ENCODE measurements at places on chromosomes 13 and 19.
A peak's percentile ranks its signal among the peaks of the same experiment; 100 is the strongest.

DNA sequence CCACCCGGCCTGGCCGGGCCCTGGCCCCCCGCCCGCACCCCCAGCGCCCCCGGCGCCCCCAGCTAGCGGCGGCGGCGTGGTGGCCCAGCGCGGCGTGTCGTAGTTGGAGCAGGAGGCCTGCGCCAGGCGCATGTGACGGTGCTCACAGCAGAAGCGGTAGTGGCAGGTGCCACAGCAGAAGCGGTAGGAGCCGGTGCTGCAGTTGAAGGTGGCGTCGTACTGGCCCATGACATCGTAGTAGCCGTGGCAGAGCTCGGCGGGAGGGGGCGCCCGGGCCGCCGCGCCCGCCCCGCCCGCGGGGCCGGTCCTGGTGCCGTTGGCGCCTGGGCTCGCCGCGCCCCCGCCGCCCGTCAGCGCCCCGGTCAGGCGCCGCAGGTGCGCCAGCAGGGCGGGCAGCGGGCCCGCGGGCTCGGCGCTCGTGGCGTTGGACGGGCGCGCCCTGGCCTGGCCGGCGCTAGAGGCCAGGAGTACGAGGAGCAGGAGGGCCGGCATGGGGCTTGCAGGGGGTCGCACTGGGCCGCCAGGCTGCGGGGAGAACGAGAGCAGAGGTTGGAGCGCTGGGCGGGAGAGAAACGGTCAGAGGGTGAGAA, 633 bp downstream of the SHISA7 start:
- DNase-seq = peak; percentile 60

GRCh38 chr19:42290523-42291434, 11.2 kb upstream of the PRR19 start:
- DNase-seq = peak; percentile 59

DNA sequence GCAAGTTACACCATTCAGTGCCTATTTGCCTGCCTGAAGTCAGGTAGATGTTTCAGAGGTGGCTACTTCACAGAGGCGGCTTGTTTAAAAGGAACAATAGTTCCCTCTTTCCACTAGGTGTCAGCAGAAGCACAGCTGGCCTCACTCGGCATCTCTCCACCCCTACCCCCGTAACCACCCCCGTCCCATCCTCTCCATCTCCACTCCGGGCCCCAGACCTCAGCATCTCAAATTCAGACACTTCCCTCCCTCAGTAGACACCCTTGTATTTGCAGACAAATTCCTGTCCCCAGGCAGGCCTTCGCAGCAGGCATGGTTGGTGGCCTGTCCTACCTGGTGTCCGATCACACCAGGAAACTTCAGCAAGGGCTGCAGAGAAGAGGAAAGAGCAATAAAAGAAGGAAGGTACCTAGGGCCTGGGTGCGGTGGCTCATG, 9.1 kb upstream of the DPP9 start:
- peak; percentile 74 for DNase-seq

- no peak for DNase-seq
Observed at GRCh38 chr13:95642028-95642621, 2.4 kb downstream of the DZIP1 start.

GRCh38 chr19:33062902-33063301, 1.8 kb downstream of the RHPN2 start:
- DNase-seq = no peak

DNA sequence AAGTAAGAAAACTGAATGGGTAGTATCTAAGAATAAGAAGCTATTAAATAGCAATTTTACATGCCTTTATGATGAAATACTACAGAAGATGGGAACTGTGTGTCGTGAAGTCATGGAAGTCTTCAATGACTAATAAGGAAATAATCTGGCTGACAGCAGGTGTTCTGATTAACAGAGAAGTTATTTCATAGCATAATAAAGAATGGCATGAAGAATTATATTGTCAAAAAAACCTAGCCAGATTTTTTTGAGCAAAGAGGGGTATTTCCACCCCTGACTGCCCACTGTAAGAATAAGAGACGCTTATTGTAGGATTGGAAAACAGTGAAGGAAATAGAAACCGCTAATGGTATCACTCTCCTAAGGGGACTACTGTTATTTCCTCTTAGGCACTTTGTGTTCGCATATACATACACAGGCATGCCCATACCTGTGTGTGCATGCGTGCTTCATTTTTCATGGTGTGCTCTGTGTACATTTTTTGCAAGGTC, 318.8 kb downstream of the SHISA2 start:
- DNase-seq = no peak

DNA sequence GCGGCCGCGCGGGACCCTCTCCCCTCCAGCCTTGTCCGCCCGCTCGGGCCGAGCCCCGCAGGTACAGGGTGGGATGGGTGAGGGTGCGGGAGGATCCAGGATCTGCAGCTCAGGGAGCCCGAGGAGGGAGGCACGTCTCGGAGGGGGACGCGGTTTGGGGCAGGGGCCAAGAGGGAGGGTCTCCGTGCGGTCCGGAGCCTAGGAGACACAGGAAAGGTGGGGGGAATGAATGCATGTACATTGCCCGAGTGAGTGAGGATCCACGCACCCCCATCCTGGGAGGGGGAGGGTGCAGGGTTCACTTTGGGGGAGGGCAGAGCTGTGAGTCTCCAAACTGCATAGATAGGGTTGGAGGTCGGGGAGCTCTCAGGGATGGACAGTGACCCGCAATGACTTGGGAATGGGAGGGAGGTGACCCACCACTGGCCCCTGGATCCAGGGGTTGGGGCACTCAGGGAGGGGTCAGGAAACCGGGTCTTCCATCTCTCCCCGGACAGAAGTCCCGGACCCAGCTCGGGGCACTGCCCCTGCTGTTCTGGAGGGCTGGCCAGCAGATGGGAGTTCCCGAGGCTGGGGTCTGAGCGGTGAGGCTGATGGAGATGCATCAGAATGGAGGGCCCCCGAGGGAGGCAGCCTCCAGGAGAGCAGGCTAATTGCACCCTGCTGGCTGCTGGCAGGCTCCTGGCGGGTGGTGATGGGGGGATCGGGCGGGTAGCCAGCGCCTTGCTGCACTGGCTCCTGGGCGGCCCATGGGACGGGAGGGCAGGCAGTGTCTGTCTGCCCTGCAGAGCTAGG, 547 bp downstream of the KCNN1 start:
- DNase-seq = no peak

DNA sequence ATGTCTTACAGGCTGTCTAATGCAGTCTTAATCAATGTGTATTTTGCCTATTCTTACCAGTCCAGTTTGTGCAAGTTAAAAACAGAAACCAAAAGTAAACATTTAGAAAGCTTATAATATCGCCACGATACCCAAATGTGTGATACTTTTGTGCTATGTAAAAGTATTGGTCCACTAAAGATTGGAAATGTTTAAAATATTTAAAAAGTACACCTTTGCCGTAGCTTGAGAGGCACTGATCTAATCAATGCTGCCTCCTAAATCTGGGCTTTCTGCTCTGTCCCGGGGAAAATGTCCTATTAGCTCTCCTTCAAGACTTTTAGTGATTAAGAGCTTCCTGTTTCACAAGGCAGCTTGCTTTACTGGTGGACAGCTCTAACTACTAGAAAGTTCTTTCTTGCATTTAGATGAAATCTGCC, 64.7 kb downstream of the DNAJC15 start:
- DNase-seq = no peak

DNA sequence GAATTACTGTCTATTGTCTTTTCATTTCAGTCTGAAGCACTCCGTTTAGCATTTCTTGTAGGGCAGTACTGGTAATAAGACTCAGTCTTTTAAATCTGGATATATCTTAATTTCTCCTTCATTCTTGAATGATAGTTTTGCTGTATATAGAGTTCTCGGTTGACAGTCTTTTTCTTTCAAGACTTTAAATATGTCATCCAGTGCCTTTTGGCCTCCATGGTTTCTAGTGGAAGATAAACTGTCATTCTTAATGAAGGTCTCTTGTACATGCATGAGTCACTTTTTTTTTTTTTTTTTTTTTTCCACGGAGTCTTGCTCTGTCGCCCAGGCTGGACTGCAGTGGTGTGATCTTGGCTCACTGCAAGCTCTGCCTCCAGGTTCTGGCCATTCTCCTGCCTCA, 27.2 kb upstream of the ZDHHC20 start:
- DNase-seq = no peak

DNA sequence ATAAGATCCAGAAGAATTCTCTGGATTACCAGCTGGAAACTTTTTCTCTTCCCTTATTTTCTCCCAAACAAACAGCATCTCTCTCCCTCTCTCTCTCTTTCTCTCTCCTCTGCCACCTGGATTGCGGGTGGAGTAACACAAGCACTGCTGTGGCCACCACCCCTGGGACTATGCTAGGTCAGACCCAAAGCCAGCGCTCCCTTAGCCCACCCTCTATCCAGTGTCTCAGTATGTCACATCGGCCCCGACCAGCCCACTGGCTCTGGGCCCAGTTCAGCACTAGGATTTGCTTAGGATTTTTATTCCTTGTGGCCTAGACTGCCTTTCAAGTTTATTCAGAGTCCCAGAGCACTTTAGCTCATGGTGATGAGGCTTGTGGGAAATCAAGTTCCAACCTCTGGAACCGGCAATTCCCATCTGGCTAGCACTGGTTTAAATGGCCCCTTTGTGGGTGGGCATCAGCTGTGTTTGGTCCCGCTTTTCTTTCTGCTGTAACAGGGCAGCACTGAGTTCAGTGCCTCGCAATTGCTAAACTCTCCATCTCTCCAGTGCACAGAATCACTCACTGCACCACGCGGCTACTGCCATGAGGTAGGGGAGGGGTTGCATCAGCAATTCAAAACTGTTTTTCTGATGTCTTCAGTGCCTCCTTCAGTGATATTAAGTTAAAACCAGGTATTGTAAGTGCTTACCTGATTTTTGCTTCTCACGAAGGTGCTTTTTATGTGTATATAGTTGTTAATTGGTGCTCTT, 1623.1 kb downstream of the SLITRK5 start:
- DNase-seq = no peak

GRCh38 chr13:106595625-106596024, 27.7 kb upstream of the ARGLU1 start:
- DNase-seq = no peak

- no peak for DNase-seq
Observed at GRCh38 chr19:51784109-51784785, 10.7 kb upstream of the FPR3 start.

GRCh38 chr19:10279737-10280442, 6.9 kb upstream of the ICAM4 start:
- DNase-seq = no peak

GRCh38 chr19:45187421-45188100, 9.0 kb downstream of the BLOC1S3 start:
- DNase-seq = no peak

DNA sequence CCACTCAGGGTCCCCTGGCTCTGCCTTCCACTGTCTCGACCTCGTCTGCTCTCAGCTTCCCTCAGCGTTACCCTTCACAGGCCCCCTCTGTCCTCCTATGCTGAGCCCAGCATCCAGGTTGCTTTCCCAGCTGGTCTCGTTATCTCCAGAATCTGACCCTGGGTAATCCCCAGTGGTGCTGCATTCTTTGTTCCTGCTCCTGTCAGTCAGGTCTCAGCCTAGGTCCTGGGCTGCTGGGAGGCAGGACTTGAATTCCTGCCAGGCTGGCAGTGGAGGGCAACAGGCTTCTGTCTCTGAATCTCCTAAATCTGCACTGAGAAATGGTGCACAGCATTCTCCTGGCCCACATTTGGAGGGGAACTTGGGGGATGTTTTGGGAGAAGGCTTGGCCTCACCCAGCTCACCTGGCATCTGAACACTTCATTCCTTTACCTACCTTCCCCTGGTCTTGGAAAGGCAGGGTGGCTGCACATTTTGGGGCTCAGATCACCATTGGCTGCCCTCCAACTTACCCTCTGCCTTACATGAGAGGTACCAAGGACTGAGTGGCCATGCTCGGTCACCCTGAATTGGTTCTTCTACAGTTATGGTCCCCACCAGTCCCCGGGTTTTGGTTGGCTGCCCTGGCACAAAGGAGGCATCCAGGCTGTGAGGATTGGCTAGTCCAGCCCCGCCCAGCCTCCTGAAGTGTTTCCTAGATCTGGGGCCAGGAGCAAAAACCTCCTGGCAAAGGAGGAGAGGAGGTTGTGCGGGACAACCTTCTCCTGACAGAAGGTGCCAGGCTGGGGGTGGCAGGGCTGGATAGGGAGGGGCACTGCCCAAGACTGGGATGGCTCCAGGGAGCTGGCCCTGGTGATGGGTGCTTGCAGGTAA, at the start of gene CYP4F8:
Gene CYP4F8, plus strand, starts transcription at position 712 of the 873 bp plus-strand sequence. CDS start 399 bp downstream, outside the sequence.
- no peak for DNase-seq

DNA sequence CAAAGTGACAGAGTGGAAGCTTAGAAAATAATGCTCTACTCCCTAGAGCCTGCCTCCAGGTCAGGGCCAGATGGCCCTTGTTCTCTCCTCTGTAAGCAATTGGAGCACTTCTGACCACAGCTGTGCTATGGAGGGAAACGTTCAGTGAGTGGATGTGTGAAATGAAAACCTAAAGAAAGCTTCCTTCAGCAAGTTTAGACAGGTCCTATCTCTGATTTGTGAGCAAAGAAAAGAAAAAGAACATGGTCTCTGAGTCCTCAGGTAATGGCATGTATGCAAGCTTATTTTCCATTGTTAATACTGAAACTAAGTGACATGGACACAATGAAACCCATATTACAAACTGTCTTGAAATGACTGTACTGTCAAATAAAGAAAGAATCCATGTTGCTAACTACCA, 1486.8 kb downstream of the EFNB2 start:
- peak; percentile 38 for DNase-seq

DNA sequence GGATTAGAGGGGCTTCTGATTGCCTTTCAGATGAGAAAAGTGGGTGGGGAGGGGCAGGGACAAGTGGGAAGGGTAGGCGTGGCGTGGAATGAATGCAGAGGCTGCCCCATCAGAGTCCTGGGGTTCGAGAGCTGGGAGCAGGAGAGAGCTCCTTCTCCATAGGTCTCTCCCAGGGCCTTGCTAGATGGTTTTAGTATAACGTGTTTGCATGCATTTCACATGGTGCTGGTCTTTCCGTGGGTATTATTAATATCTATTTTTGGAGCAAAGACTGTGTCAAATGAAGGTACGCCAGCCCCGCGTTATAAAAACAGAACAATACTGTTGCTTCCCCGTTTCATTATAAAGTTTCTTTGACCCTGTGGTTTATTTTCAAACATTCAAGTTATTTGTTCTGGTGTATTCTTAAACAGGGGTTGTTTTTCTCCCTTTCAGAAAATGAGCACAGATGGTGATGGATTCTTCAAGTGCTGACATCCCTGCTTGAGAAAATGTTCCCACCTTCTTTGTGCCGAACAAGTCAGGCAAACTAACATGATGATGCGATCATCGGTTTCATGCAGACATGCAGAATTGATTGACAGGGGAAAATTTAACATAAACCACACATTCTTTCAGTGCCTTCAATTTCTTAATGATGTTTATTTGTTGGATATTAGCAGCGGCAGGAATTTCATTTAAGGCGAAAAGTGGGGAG, 62.1 kb upstream of the ZNF536 start:
- DNase-seq = no peak

DNA sequence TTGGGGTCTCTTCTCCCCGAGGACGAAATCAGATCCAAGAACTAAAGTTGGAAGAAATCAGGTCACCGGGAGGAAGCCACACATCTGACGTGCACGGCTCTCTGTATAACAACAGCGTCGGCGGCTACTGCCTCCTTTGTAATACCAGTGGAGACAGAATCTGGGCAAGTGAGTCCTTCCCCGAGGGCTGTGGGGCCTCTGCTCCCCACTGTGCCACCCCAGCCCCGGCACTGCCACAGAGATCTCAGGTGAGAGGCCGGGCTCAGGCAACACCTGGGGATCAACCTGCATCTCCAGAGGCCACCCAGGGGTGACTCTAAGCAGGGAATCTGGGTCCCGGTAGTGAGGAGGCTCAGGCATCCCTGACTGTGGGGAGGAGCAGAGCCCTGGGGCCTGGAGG, 33.7 kb upstream of the C13orf46 start:
- DNase-seq = no peak

Measured in WERI-Rb-1 (cell line).